NCI-H2107 (cell line): ENCODE measurements at places on chromosomes 4 and X.

DNA sequence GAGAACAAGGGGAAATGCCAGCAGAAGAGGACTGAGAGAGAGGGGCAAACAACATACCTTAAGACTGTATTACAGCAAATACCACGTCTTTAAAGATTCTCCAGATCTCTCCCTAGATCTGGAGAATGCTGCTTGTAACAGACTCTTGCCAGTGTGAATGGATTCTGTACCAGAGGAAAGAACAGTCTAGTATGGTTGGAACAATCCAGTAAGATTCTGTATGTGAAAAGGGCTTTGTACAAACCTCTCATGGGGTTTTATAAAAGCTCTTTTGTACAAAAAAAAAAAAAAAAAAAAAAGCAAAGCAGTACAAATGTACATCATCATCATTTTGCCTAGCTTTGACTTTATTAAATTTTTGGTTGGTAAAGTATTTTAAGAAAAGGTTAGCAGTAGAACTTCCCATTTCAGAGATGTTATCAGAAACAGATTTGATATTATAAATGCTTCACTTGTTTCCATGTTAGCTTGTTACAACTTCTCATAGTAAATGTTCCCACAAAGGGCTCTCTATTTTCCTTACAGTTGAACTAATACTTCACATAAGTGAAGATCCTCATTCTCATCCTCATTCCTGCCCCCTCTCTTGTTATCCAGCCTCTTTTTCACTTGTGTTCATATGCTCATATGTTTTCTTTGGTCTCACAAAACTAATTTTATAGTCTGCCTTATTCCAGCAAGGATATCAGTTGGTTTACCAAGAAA lies 144.2 kb downstream of the EDA start:
- DNase-seq = no peak

- DNase-seq = no peak
Measured at GRCh38 chrX:13001961-13002671, 27.2 kb downstream of the TMSB4X start.

GRCh38 chr4:154471526-154472331 lies 19.9 kb downstream of the DCHS2 start:
- DNase-seq = no peak

DNA sequence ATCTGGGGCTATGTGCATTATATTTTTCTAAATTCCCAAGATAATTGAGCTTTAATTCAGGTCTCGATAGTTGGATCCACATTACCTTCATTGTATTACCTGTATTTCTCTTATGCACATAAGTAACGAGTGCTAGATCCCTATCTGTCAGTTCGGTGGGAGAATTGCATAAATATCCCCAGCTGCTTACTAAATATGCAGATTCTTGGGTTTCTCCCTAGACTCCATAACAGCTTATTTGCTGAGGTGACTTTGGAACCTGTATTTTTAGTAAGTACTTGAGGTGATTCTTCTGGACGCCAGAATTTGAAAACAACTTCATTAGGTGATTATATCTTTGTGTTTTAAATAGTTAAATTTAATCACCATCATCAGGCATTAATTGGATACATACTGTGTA lies 15.0 kb downstream of the UGT8 start:
- DNase-seq = no peak

- no peak for DNase-seq
Measured at GRCh38 chrX:103651151-103651773, 22.5 kb downstream of the TCEAL1 start.

- DNase-seq = no peak
Measured at GRCh38 chr4:97317671-97318070, 825.6 kb downstream of the STPG2 start.

DNA sequence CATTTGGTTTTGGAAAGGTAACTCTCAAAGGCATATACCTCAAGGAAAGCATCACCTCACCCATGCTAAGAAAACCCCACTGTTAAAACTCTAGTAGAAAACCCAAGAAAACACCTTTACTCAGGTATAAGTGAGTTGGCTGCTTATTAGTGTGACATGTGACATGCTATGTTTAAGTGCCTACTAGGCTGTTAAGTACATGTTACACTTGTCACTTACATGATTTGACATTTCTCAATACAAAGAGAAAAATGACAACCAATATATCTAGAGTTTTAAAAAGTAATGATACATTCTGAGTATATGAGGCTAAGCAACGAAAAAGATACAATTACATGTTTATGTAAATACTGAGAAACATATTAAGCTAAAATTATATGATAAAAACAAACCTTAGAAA lies 1548.3 kb upstream of the TENM3 start:
- no peak for DNase-seq

DNA sequence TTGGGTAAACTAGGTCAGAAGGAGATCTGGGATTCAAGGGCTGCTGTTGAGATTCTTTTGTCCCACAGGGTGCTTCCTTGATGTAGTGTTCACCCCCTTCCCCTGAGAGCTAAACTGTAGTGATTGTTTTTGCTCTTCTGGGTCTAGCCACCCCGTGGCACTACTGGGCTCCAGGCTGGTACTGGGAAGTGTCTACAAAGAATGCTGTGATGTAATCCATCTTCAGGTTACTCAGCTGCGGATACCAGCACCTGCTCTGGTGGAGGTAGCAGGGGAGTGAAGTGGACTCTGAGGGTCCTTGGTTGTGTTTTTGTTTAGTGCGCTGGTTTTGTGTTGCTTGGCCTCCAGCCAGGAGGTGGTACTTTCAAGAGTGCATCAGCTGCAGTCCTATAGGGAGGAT lies 365.5 kb downstream of the ZNF674 start:
- no peak for DNase-seq

- no peak for DNase-seq
Measured at GRCh38 chr4:55733932-55734331, 85.7 kb upstream of the EXOC1L start.

DNA sequence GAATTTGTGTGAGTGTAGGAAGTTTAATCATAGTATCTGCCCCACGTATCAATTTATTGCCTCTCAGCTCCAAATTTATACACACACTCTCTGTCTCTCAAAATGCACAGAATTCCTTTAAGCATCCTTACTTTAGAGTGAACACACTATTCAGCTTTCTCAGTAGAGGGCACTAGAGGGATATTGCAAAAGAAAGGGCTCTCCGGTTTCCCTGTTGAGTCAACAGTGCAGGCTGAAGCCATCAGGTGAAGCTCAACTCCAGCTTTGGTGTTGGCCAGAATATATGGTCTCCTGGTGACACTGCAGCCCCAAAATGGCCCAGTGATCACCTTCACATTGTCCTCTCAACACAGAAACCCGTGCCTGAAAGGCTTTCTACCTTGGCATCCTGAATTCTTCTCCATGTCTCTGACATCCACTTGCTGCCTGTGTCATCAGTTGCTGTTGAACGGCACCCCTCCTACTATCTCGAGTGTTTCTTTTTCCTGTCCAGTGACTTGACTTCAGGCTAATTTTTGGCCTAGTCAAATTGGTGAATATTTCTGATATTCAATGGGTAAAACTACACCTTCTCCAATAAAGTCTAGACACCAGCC lies 670.5 kb downstream of the GABRG1 start:
- DNase-seq = no peak

- DNase-seq = no peak
Measured at GRCh38 chrX:80420147-80420546, at the start of gene TENT5D. Gene TENT5D (plus strand): TSS chrX:80420447. CDS start chrX:80442540, 22,093 bp downstream.

DNA sequence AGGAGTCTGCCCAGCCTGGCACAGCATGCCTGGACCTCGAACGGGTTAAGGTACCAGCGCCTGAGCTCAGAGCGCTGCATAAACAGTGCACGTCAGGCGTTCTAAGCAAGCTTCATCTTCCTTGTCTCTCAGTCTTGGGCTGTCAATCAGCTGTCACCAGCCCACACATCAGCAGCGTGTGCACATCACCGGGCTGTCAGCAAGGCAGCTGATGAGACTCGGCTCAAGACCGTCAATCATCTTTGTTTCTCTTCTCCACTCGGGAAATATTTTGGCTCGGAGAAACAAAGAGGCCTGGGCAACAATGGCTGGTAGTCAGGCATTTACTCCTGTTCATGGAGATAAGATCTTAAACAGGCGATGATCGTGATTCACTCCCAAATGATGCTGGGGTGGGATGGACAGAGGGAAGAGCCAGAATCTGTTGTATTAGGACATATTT lies 141.3 kb downstream of the LDB2 start:
- no peak for DNase-seq

GRCh38 chrX:134007716-134008115 lies 22.3 kb upstream of the GPC3 start:
- no peak for DNase-seq

DNA sequence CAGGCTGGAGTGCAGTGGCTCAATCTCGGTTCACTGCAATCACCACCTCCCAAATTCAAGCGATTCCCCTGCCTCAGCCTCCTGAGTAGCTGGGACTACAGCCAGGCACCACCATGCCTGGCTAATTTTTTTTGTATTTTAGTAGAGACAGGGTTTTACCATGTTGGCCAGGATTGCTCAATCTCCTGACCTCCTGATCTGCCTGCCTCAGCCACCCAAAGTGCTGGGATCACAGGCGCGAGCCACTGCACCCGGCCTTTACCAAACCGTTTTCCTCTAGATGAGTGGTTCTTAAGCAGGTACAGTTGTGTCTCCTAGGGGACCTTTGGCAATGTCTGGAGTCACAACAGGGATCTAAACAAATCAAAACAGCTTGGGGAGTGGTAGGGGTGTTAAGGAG lies 11.6 kb downstream of the AMELX start:
- no peak for DNase-seq

DNA sequence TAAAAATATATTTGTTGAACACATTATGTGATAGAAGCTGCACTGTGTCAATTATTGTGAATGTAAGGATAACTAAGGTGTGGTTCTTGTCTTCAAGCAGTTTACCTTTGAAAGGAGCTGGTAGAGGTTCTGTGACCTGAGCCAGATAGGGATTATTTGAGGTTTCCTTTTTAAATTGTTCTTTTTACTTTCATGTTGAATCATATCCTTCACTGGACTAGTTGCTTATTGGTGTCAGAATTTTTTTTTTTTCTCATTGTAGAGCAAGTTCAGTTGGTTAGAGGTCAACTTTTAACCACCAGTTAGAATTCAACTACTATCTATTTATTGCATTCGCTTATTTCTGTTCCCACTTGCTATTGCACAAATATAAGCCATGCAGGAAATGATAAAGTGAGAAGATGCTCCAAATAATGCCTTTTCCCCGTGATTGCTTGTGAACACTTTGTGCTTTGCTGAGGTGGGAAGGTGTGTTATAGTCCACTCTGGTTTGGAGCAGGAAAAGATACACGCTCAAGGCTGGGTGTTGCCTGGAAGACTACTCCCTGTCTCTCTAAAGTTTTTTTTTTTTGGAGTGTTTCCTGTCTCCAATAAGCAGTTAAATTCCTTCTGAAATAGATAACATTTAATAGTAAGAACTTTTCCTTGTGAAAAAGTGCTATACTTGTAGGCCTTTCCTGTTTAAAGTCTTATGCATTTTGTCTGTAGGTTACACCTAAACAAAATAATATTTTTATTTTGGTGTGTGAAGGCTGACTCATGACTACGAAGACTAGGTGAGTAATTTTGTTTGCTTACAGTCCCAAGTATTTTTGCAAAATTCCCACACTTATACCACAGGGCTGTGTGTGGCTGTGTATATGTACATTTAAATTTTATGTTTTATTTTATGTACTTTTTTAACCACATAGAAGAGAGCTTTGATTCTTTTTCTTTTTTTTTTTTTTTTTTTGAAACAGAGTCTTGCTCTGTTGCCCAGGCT lies 83.8 kb upstream of the LCORL start:
- DNase-seq = no peak

DNA sequence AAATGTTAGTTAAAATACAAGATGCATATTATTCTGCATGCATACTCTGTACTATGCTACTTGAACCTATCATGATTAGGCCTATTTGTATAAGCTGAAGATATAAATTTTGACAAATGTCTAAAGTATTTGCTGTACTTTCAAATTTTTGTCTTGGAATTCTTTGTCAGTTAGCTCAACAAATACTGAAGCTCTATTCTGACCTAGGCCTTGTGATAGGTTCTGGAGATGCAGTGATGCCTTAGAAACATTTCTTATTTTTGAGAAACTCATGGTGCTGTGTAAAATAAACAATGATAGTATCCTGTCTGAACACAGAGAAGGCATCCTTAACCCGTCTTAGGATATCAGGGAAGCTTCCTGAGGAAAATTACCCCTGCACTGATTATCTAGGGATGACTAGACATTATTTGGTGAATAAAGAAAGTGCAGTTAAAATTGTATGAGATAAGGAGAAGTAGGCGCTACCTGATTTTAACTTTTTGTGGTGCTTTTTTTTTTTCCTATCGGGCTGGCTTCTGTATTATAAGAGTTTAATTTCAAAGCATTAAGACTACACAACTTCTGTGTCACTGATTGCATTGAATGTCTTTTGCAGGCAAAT lies 43.4 kb downstream of the MOB1B start:
- DNase-seq = no peak

GRCh38 chrX:74781507-74782034 lies 143.7 kb downstream of the NEXMIF start:
- no peak for DNase-seq
